ENCODE measurements at places on chromosomes 7 and 10.

DNA sequence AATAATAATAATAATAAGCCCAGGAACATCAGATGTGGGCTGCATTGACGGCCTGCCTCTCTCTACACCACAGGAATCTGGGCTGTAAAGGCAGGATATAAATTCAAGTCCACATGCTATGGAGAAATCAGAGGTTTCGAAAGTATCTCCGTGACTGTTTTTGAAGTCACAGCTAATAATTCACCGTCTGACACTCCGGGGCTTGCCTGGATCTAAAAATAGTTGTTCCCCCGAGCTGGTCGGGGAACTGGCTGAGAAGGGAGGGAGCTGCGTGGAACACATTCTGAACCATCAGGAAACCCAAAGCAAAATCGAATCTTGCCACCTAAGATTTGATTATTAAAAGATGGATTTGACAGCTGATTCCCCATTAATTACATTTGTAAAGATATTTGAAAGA lies 35.4 kb downstream of the KLF6 start:
- DNase-seq: no peak

DNA sequence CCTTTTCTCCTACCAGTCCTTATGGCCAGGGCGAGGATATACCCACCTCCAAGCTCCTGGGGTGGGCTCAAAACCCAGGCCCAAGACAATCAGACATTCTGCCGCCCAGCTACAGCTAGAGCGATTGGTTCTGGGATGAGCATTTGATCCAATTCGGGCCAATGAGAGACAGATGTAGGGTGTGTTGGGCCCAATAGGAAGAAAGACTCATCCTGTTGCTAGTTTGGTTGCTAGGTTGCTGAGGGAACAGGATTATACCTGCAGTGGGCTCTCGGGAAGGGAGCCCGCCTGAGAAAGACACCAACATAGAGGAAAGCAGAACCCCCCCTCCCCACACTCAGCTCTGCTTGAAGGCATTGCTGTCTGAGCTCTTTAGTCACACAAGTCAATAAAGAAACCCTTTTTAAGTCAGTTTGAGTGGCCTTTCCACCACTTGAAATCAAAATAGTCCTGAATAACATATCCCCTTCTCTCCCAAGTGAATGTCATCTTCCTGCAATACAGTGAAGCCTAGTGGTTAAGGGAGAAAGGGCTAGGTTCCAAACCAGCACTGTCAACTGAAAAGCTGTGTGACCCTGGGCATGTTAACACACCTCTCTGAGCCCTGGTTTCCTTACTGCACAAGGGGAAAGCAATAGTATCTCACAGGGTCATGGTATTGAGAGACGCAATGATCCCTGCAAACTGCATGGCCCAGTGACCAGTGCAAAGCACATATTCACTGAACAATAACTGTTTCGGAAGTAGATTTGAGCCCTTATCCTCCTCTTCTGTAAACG lies 21.8 kb downstream of the ITPRIP start:
- DNase-seq: no peak

DNA sequence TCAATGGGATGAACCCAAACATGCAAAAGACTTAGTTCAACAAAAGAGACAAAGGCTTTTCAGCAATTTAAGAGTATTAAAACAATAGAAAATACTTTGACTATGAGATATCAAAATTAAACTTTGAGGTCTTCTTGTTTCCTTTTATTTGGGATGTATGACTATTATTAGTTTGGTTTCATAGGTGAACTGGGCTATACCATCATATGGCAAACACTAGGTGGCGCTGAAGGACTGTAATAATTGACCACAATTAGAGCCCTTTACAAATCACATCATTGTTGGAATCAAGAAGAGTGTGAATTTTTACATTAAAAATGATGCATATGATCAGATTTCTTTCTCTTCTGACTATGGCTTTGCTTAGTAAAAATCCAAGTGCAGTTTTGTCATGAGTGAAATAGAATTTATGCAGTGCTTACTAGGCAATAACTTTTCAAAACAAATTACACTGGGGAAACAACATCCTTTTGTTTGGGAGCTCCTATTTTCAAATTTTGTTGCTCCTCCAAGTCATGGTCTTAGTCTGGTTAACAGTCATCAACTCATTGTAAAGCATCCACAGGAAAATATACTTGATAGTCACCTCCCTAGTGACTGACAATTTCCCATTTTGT lies 14.7 kb upstream of the NXPH1 start:
- peak; percentile 1 for DNase-seq

- no peak for DNase-seq
Measured at GRCh38 chr10:11018855-11019631, 1.4 kb downstream of the CELF2 start.

DNA sequence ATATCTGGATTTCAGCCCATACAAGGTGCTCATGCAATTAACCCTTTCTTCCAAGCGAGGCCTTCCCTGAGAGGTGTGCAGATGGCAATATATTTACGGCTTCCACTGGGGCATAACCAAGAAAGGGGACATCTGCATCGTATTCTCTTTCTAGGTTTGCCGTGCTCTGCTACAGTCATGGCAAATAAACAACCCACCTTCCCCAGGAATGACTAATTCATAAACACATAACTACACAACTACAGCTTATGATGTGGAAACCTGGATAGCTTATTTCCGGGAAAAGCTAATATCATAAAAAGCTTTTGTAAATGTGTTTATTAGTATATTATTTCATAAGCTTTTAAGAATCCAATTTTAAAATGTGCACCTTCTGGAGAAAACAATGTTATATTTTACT lies 120.0 kb downstream of the CAMK1D start:
- no peak for DNase-seq

GRCh38 chr7:144006692-144007042 lies 6.5 kb downstream of the OR6B1 start:
- DNase-seq: no peak

DNA sequence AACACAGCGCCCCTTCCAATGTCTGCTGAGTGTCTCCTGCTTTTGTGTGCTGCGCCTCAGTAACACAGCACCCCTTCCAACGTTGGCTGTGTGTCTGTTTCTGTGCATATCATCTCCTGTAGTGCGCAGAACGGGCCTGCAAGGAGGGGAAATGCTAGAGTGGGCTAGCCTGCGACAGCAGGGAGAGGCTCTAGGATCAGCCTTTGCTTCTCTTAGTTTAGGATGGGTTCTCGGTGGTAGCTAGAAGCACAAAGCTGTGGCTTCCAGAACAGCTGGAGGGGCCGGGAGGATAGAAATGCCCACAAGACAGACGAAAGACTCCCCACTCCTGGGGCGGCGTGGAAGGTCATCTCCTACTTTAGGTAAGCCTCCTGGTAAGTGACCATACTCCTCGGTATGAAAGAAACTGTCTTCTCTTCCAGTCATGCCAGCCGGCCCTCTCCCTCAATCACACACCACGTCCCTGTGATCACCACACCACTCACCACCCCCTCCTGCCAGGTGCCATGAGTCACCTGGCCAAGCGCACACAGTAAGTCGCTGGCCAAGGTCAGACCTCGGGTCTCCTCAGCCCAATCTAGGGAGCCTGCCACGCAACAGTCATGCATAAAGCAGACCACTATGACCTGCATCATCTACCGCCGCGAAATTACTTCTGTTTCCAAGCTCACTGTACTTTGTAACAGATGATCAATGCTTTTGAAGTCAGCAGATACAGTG lies 4.8 kb downstream of the PITRM1 start:
- DNase-seq: no peak

DNA sequence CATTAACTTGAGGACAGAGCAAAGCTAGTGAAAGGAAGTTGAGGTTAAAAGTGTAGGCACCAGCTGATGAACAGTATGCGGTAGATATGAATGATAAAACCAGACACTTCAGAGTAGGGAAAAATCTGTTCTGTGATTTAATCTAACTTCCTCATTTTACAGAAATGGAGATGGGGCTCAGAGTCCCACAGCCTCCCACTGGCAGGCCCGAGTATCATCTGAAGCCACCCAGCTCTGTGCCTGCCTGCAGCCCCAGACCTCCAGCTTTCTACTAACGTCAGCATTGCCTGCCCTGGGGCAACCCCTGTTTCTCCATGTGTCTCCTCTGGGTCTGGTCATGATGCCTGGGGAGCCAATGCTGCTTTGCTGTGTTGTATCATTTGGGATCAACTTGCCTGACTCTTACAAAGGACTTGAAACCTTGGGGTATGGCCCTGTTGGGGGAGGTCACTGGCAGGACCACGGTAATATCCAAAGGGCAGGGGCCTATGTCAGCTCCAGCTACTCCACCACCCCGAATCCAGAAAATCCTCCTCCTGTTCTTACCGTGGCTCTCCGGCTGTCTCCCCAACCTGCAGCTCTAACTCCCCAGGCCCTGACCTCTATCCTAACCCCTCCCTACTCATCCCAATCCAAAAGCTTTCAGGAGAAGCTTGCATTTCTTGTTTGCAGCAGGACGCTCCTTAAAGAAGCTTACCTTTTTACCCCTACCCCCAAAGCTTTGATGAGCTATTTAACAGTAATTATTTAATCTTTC lies 56.2 kb upstream of the NPY start:
- DNase-seq: no peak

GRCh38 chr7:156176039-156176438 lies 363.8 kb upstream of the SHH start:
- DNase-seq: no peak

GRCh38 chr7:104480529-104480928 lies 152.1 kb downstream of the LHFPL3 start:
- no peak for DNase-seq

DNA sequence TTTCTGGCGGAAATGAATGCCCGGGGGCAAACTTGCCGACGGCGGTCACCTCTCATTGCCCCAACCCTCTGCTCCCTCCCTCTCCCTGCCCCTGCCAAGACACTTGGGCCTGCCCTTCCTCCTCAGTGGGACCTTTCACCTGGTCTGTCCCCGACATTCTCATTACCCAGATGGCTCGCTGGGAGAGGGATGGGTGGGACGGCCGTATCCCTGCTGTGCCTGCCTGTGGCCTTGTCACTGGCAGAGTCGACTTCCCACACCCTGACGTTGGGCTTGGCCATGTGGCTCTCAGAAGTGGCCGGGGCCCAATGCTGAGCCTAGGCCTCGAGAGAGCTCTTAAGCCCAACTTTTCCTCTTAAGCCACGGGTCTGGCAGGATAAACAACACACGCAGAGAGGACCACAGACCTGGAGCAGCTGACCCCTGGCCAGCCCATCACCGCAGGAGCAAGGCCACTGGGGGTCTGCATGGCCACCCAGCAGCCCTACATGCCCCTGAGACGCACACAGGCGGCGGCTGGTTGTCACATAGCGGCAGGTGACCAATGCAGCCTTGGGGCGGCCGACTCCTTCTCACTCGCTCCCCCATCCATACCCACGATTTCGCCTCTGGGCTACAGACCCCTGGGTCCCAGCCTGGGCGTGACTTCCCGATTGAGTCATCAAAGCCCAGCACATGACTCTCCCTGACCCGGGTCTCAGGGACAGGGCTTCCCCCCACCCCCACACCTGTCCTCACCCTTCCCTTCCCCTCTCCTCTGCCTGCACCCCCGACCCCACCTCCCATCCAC lies 40.1 kb downstream of the SLC29A4 start:
- no peak for DNase-seq

- DNase-seq: no peak
Measured at GRCh38 chr10:93815304-93816096, 57.8 kb downstream of the LGI1 start.

DNA sequence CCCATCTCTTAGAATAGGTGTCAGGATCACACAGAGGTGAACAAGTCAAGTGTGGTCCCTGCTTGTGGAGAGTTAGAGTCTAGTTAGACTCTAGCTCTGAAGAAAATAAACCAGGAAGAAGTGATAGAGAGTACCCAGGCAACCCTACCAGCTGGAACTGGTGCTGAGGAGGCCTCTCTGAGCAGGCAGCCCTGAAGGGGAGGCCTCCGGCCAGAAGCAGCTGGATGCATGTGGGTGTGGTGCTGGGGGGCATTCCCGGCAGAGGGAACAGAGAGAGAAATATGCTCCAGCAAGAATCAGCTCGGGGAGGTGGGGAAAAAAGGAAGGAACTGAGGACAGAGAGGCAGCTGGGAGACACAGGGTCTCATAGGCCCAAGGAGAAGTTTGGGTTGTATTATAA lies 68.6 kb downstream of the APBB1IP start:
- no peak for DNase-seq

DNA sequence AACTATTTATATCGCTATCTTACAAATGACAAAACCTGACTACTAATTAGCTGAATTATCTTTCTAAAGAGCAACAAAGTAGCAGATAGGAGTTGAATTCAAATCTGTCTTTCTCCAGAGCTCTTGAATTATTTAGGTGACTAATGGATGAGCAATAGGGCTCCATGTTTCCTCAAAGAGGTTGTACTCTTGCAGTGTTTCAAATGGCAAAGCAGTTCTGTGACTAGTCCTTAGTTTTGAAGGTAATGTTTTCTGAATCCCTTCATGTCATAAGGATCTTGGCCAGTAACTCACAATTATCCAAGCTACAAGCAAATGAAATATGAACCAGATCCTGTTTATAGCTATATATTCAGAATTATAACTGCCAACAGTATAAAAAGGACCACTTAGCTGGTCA lies 999.7 kb downstream of the NRG3 start:
- DNase-seq: no peak

DNA sequence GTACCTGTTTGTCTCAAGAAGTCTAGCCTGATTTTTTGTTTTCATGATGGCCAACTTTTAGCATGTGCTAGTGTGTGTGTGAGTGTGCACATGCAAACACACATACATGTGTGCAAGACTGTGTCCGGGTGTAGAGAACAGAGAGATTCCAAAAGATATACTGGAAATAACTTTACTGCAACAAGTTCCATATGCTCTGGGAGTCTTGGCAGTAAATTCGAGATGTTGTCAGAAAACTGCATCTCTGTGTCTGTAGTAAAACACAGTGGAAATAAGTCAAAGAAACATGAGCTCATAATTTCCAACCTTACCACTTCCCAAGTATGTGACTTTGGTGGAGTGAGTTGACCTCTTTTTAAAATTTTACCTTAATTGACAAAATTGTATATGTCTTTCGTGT lies 950.8 kb upstream of the C7orf33 start:
- no peak for DNase-seq

DNA sequence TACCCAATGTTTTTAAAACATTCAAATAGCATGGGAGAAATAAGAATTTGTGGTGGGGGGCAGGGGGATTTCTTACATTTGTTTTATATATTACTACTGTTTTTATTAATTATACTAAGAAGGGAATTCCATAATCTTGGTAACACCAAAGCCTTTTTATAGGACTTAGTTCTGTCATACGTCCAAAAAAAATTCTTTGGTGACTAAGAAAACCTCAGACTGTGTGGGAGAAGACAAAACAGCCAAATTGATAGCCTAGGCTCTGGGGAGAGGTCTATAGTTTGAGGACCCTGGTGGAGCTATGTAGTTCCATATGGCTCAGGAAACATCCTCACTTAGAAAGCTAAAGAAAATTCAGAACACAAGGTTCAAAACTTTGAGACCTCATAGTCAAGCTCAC lies 23.4 kb downstream of the ACSM6 start:
- no peak for DNase-seq

- no peak for DNase-seq
Measured at GRCh38 chr10:50576245-50576815, 47.4 kb downstream of the SGMS1 start.

GRCh38 chr10:88313878-88314277 lies 269.2 kb downstream of the RNLS start:
- DNase-seq: no peak

- DNase-seq: no peak
Measured at GRCh38 chr7:98210513-98211220, 572 bp upstream of the BHLHA15 start.

All from AG09319 (cell line).